Endothelial cell (in vitro differentiated cells): ENCODE measurements at places on chromosomes 7 and 10. TPM values are rescaled to one million over a fixed set of nuclear protein-coding genes. Genes with fewer than 3 reads are reported as not detected.

The SDK1 gene
- 4.3 TPM for total RNA-seq

The STEAP1 gene
- total RNA-seq = 1.0 TPM

The AKR1B1 gene
- total RNA-seq = 52.8 TPM

DNA sequence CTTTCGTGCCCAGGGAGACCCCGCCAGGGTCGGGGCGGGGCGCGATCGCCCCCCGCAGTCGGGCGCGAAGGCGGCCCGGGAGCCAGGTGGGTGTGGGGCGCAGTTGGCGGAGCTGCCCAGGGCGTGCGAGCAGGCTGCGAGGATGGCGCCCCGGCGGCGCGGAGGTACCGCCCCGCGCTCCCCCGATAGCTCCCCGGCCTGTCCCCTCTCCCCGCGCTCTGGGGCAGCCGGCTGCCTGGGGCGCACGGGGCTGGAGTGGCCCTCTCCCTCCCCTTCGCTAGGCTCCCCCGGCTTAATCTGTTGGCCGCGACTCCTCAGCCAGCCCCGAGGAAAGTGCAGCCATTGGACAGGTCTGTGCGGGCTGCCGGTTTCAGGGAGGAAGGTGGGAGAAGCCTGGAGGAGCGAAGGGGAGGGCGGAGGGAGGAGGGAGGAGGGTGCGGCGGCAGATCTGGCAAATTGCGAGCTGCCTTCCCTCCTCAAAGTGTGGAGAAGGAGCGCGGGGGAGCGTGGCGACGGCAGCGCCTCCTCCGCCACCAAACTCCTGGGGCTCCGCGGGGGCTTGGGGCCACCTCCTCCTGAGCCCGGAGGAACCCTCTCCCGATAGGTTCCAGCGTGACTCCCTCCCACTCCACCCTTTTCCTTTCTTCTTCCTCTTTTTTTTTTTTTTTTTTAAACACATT is 361 bp upstream of the PLXDC2 start:
- H3K27ac ChIP-seq = peak overlapping the region; percentile 94
- peaks cover 7% of the 10 kb centered on the region for H3K36me3 ChIP-seq
- peaks cover 12% of the 10 kb centered on the region for H3K4me1 ChIP-seq
- H3K27me3 ChIP-seq = peaks cover 8% of the 10 kb centered on the region
- H3K4me3 ChIP-seq = peak overlapping the region; percentile 98

DNA sequence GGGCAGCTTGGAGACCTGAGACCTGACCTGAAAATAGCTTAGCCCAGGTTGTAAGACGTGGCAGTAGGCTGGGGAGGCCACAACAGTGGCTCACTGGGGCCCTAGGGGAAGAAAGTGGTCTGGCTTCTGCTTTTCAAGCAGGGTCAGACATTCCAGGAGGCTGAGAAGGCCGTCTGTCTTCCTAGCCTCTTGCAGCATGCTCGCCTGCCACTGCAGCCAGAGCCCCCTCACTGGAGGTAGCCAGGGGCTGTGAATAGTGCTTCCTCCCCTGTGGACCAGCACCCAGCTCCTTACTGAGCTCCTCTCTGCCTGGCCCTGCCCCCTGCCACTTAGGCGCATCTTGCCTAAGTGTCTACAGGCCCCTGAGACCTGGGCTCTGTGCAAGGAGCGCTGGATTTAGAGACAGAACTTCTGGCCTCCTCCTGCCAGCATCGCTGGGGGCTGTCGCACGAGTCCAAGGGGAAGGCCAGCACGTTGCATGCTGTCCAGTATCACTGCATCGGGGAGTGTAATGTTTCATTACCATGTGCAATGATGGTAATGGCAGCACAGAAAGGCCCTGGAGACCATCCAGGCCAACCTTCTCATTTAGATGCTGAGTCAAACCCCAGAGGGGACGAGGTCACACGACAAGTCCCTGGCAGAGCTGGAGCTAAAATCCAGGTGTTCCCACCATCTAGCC is 12.7 kb downstream of the ZMIZ1 start:
- peaks cover 37% of the 10 kb centered on the region for H3K4me1 ChIP-seq
- H3K27ac ChIP-seq = peak overlapping the region; percentile 57
- peaks cover 5% of the 10 kb centered on the region for H3K27me3 ChIP-seq
- DNase-seq = no peak
- no peak overlapping the region for H3K4me3 ChIP-seq
